ENCODE measurements at places on chromosomes 6 and 20.

DNA sequence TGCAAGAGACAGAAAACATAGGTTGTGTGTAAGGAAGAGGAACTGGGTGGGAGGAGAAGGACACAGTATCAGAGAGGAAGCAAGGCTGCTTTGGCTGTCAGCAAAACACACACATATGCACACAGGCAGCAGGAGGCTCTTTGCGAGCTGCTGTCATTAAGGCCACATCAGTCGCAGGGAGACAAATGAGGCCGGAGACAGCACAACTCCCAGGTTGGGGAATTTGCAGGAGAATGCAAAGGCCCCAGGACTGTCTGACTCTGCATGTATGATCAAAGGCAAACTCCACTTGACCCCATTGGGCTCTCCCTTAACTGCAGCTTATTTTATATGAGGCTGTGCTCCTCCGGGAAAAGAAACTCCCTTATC, 35.3 kb downstream of the METTL24 start:
- DNase-seq, result no peak

DNA sequence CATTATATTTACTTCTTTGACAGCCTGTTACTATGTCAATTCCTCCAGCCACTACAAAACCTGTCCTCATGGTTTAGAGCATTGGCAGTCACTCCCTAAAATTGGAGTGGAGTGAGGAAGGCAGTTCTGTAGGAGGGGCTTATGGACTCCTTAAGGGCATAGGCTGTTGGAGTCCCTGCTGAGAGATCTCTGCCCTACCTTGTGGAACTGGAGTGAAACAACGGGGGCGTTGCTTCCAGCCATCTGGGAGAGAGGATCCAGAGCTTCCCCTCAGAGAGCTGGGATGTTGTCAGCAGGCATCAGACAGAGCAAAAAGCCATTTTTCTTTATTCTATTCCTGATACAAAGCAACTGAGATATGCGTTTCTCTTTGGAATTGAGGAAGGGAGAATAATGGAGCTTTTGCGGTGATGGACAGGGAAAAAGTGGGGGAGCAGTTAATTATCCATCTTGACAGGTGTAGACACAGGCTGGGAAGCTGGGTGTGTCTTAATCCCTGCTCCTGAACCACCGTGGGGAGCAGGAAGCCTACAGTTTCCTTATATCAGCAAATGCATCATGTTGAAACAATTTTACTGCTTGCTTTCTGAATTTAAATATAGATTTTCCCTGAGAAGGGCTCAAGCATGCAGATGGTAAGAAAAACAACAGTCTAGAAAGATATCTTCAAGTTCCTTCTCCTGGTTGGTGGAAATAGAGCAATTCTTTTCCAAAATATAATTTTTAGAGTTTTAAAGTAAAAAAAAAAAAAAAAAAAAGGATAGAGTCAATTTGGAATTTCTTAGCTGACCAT, 402.5 kb downstream of the PLCB1 start:
- no peak for DNase-seq

DNA sequence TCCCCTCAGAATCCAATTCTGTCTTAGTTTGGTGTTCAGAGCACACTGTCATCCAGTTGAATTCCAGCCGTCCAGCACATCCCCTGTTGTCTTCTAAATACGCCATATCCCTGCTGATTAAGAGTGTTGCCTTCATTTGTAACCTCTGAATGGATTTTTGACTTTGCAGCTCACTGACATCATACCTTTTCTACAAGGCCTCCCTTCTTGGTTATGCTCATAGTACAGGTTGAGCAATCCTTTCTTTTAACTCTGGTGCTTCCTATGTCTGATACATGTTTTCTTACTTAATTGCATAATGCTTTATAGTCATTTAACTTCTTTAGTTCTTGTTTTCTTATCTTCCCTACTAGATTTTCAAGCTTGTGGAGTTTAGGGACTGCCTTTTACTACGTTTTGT, 36.4 kb downstream of the XRN2 start:
- DNase-seq, result no peak

- DNase-seq, result peak; percentile 81
Observed at GRCh38 chr6:92110403-92110802, 1309.0 kb downstream of the EPHA7 start.

GRCh38 chr6:43628393-43629103, 516 bp downstream of the GTPBP2 start:
- peak; percentile 44 for DNase-seq

DNA sequence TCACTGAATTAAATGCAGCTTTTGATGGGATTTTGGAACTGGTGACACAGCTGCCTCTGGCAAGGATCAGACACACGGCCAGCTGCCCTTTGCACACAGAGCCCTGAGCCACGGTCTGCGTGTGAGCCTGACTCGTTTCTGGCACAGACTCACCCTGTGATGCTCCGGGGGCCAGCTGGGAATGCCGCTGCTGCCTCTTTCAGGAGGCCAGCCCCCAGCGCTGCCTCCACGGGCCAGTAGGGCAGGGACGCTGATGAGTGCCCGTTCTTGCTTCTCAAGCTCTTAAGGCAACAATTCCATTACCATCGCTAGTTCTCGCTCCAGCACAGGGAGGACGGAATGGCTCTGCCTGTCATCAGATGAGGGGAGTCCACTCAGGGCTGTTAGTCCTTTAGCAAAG, 61.6 kb downstream of the IRF4 start:
- DNase-seq, result no peak

DNA sequence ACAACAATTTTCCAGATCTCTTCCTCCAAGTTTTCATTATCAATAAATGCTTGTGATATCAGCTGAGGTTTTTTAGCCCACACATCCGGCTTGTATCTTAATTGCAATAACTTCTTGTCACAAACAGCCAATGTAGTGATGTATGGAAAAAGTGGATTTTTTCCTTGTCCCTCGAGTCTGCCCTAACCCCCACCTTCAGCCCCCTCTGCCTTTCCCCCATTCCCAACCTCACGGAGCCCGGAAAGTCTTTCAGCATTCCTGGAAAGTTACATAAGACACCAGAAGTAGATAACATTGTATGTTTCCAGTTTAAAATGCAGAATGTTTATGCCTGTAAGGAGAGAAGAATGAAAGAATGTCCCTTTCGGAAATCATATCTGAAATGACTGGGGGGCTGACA, 179.2 kb upstream of the PHACTR1 start:
- DNase-seq, result no peak

DNA sequence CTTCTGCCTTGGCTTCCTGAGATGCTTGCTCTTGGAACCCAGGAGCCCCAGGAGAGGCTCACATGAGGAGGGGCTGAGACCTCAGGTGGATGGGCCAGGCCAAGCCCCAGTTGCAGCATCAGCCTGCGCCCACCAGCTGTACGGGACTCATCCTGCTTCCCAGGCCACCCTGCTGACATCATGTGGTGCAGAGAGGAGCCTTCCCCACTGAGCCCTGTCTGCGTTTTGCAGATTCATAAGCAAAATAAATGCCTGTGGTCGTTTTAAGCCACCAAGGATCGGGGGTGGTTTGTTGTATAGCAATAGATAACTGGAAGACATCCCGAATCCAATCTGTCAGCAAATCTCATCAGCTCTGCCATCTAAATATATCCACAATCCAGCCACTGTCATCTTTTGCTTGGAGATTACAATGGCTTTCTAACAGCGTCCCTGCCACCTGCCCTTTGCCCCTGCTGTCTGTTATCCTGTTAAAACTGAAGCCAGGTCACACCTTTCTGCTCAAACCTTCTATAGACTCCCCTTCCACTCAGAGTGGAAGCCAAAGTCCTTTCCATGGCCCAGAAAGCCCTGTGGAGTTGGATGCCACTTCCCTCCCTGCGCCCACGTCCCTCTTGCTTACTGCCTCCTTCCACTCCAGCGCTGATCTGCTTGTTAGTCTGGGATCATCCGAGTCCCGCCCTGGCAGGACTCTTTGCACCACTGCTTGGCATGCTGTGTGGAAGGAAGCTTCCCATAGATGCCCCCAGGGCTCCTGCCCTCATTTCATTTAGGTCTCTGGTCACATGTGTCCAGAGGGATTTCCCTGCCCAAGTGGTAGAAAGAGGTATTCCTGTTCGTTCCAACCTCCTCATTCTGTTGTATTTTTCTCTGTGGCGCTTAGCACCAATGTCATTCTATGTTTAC, 24.0 kb upstream of the MLN start:
- no peak for DNase-seq

DNA sequence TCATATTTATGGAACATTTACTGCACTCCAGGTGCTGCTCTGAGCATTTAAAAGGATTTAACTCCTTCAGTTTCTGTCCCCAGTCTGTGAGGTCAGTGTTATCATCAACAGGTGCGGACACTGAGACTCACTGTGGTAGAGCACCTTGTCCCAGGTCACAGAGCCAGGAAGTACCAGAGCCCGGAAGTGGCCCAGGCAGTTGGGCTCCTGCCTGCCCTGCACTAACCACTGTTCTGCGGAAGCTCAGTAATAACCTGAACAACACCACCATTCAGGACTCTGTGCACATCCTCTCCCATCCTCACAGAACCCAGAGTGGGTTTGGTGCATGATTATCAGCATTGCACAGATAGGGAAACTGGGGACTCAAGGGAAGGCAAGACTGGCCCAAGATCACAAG, 16.8 kb upstream of the SIRPG start:
- no peak for DNase-seq

- no peak for DNase-seq
Observed at GRCh38 chr6:151974061-151974617, 166.7 kb downstream of the ESR1 start.

DNA sequence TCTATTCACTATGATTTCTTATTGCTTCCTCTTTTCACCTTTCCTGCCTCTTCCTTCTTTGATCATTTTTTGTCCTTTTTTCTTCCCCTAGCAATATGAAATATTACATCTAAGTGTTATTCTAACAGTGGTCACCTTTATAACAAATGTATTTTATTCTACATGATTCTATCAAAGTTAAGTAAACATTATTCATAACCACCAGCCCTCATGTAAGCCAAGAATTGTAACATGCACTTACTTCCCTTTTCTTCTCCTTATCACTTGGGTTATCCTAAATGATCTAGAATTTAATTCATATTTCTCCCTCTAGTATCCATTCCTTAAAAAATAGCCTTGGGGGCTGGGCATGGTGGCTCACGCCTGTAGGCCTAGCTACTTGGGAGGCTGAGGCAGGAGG, 88.3 kb upstream of the SLC22A23 start:
- no peak for DNase-seq

DNA sequence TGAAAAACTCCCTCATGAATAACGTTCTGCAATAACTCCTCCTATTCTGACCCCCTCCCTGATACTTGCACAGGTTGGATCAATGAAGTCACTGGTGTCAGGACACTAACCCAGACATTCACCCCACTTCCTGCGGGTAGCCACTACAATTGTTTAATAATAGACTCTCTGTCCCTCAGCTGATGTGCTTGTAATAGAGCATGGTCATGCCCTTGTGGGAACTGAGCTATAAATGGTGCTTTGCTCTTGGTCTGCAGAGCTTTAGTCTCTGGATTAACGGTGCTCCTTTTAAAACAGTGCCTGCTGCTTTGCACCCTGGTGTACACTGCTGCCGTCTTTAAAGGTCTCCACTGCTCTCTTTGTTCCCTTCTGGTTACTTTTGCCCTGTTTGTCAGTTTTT, 127.3 kb downstream of the BACH2 start:
- no peak for DNase-seq

DNA sequence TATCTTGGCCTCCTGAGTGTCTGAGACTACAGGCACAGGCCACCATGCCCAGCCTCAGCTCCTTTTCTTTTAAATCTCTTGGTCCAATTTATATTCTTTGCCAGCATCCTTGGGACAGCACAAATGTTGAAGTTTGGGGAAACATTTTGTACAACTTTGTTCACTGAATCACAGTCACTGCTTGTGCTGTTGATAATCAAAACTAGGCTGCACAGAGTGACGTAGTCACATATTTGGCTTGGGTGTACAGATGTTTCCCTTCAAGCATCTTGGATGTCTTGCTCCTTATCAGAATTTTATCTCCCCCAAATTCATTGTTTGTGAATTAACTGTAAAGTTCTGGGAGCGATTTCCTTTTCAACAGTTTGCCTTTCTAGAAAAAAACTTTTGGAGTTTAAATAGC, 17.9 kb downstream of the CARMIL1 start:
- no peak for DNase-seq

DNA sequence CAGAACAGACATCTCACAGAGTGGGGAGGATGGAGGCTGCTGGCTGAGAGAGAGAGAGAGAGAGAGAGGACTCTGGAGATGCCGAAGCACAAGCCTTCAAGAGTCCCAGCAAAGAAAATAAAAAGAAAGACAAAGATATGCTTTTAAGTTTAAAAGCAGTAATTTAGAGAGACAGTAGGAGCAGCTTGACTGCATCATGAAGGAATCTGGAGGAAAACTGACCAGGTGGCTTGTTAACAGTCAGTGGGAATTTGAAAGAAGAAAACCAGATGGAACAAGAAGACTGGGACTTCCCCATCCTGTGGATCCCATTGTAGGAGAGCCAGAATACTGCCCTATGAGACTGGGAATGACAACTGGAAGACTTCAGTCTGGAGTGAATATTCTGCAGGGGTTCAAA, 46.3 kb upstream of the PLN start:
- DNase-seq, result no peak

GRCh38 chr6:6721606-6722005, 133.1 kb downstream of the LY86 start:
- DNase-seq, result no peak

- no peak for DNase-seq
Observed at GRCh38 chr20:44646023-44646640, 5.4 kb downstream of the ADA start.

- DNase-seq, result peak; percentile 27
Observed at GRCh38 chr6:132797951-132798868, at the start of gene SLC18B1. Gene SLC18B1 (minus strand): TSS chr6:132798637. CDS start chr6:132798456, 181 bp downstream.

GRCh38 chr6:14500809-14501208, 383.2 kb downstream of the CD83 start:
- DNase-seq, result no peak

- no peak for DNase-seq
Observed at GRCh38 chr6:7157752-7158616, 50.2 kb downstream of the RREB1 start.

GRCh38 chr6:35477028-35477427, 8.8 kb downstream of the RPL10A start:
- DNase-seq, result no peak

DNA sequence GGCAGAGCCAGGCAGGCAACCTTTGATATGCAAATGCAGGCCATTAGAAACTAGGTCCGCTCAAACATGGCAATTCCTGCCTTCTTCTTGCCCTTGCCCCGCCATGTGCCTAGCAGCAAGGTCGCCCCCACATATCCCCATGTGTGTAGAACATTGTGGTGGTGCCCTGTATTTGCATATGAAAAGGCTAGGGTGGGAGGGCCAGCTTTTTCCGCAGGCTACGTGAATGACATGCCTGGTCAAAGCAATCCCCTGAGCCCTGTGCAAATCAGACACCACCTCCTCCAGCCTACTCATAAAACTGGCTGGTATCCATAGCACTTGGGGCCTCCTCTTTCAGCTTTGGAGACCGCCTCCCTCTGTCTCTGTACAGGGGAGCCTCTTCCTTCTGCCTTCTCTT, 31.6 kb downstream of the GSTA2 start:
- peak; percentile 29 for DNase-seq

GRCh38 chr20:36925234-36925633, 26.3 kb downstream of the SAMHD1 start:
- DNase-seq, result no peak

DNA sequence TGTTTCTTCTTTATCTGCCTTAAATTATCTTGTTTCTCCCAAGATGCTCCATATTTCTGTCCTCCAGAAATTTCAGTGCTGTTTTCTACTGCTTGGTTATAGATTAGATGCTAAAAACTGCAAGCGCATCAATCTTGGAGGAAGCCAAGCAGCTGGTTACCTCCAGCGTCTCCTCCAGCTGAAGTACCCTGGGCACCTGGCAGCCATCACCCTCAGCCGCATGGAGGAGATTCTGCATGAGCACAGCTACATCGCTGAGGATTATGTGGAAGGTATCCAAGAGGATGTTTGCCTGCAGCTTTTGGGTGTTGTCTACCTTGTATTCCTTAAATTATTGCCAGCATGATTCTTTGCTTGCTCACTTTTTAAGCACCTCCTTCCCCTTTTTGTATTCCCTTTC, 3.8 kb downstream of the ACTR5 start:
- DNase-seq, result no peak

All from NCI-H1436 (cell line).